ENCODE measurements at places on chromosomes 16 and 17.

DNA sequence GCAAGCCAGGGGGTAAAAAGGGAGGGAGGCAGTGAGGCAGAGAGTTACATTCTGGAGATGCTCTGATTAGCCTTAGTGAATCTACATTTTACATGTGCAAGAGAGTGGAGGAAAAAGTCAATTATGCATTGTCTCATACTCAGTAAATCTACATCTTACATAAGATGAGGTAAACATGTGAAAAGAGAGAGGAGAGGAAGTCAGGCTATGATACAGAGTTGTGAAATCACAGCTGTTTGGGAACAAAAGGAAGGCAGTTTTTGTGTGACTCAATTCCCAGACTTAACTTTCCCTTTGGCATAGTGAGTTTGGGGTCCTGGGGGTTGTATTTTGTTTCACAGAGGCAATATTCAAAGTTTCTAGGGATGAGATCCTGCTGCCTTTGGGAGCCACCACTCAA, 67.8 kb downstream of the GP2 start:
- no peak for DNase-seq

GRCh38 chr16:12276576-12276975, 300.0 kb downstream of the SNX29 start:
- no peak for DNase-seq

- no peak for DNase-seq
Measured at GRCh38 chr16:58481931-58482330, 18.0 kb upstream of the NDRG4 start.

- no peak for DNase-seq
Measured at GRCh38 chr17:45022288-45022648, 29.2 kb downstream of the DCAKD start.

GRCh38 chr17:74521701-74522201, 9.5 kb downstream of the CD300LB start:
- DNase-seq, result no peak

DNA sequence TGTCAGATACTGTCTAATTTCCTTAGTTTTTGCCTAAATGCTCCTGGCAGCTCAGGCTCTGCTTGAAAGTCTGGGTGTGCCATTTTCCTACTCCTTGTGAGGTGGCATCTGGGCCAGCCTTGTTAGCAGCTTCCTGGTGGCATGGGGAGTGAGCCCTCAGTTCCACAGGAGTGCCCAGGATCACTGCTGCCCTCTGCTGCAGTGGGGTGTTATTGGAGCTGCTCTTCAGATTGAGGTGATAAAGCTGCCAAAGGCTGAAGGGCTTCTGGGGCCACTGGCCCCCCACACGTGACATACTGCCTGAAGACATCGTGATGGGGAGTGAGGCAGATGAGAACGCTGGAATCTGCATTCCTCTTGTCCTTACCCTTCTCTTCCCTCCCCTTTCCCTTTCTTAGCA, 27.4 kb downstream of the CEP95 start:
- DNase-seq, result no peak

- DNase-seq, result no peak
Measured at GRCh38 chr16:79380995-79381602, 219.4 kb downstream of the MAF start.
